AG09319 (cell line): ENCODE measurements at places on chromosomes 3 and 15.

DNA sequence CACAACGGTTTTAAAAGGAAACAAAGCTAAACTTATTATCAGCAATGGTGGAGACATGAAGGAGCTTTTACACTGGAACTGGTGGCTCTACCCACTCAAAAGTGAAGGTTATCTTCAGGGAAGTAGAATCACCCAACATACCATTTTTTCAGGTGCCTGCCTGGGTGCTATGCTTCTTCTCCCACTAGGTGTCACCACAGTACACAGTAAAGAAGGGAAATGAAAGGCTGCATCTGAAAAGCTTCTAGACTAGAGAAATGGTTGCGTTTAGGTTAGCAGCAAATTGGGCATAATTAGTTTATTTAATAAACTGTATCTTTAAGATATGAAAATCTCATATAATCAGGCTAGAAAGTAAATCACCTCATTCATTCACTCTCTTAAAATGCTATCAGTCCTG lies 47.0 kb upstream of the SELENOK start:
- peak; percentile 22 for DNase-seq

GRCh38 chr3:12461097-12461649 lies 23.1 kb upstream of the TSEN2 start:
- DNase-seq: no peak

DNA sequence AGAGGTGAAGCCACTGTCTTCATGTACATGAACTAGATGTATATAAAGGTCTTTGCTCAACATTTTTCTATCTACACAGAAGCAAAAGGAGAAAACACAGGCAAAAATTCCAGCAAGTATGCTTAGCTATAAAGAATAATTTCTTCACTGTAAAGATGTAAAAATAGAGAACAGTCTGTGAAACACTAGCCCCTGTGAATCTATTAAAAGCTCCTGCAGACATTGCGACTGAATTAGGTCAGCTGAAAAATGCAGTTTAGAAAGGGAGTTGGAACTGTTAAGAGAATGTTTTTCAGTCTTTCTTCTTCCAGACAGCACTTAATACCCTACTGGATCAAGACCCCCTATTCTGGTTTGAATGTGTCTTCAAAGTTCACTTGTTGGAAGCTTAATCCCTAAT lies 291.5 kb downstream of the KBTBD8 start:
- no peak for DNase-seq

- no peak for DNase-seq
These were observed 25.8 kb upstream of the RPL39L start for GRCh38 chr3:187165144-187165543.

DNA sequence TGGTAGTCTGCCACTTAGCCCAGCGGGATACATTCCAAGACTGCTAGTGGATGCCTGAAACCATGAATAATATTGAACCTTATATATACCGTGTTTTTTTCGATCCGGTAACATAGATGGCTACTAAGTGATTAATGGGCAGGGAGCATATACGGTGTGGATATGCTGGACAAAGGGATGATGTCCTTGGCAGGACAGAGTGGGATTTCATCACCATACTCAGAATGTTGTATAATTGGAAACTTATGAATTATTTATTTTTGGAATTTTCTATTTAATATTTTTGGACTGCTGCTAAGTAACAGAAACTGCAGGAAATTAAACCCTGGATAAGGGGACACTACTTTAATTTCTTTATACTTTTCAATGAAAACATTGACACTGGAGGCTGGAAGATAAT lies 53.2 kb downstream of the ASTE1 start:
- DNase-seq: no peak

DNA sequence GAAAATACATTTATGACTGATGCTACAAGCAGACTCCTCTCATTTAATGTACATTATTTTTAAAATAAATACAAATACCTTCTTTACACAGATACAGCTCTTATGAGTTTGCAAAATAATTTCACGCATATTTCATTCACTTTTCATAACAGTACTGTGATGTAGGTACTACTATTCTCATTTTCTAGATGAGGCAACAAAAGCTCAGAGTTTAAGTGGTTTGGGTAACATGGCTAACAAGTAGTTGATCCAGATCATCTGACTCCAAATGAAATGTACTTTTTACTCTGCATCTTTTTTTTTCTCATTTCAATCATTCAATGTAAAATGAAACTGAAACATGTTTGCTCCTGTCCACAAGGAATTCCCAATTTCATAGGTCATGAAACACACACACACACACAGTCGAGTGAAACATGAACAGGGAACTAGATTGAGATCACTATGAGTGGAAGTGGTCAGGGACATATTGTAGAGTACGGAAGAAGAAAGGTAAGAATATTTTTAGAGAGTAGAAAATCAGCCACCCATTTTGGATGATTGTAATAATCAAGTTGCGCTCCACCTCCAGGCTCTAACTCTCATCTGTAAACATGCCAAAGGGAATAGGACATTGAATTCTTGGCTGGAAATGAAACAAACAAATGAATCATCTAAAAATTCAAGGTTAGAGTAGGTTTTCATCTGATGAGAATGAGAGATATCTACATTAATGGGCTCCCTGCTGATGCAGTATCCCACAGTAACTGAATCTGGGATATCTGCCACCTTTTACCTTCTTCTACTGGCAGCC lies 92.4 kb downstream of the CLDN1 start:
- no peak for DNase-seq

DNA sequence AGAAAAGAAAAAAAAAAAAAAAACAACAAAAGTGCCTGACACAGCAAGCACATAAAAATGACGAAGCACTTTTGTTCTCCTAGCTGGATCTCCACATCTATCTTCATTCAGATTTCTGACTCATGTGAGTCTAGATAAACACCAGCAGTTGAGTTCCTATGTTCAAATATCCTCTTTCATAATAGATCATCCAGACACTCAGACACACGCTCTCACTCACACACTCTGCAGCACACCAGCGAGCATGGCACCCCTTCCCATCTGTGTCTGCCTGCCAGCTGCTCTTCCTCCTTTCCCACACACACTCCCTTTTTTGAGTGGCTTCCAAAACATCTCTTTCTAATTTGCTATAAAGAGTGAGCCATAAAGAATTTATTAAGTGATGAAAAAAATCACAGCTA lies 19.8 kb upstream of the CELF6 start:
- DNase-seq: peak; percentile 95

DNA sequence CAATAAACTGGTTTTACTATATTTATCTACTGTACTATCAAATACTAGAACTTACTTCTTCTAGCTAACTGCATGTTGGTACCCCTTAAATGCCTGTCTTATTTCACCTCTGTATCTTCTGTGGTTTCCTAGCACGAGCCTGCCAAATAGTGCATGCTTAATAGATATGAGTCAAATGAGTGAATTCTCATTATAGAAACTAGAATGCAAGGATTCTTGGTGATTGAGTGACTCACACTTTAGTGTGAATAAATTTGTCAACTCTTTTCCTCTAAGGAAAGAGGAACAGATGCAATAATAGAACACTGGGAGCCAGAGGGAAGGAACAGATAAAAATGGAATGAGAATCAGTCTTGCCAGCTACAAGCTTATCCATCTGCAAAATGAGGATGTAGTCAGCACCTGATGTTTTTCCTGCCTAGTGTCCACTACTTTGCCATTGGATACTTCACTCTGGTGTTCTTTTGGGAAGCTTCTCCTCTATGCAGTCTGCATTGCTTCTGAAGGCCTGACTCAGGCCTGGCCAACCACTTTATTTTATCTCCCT lies 189.1 kb upstream of the CADPS start:
- no peak for DNase-seq

- no peak for DNase-seq
These were observed 287.8 kb upstream of the MCTP2 start for GRCh38 chr15:93943586-93943985.

GRCh38 chr3:60298141-60298540 lies 953.1 kb downstream of the FHIT start:
- DNase-seq: no peak
